ENCODE measurements at places on chromosomes 2 and 18.
A peak's percentile ranks its signal among the peaks of the same experiment; 100 is the strongest.

DNA sequence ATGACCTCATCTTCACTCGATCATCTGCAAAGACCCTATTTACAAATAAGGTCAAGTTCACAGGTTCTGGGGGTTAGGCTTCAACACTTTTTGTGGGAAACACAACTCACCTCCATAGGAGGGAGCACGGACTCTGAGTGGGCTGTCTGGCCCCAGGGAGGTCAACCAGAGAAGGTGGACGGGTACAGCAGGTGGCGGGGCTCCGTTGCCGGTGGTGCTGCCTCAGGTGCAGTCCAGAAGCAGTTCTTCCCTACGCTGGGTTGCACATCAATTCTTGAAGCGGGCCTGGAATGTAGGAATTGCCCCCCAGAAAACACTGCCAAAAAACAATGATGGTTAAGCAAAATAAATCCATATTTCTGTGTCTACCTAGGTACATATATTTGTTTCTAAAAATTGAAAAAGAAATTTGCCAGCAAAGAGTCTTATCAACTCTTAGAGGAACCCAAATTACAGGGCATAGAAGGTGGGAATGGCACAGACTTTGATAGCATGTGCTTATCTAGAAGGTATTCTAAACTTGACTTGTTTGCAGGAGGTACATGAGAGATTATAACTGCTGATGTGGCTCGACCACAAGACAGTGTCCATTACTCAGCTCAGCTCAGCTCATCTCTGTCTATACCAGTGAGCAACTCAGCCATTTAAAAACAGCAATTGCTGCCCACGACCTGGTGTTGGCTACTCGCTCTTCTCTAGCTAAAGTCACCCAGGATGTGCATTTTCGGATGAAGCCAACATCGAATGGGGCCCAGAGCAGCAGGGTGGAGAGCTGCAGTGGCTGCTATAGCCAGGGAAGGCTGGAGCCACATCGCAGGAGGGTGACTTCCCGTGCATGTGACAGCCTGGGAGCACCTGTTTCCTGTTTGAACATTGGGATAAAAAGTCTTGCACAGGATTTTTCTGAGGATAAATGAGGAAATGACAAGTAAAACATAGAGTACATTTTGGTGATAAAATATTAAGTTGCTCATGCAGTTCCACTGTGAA, 128.7 kb downstream of the RNF144A start:
- DNase-seq, result no peak

DNA sequence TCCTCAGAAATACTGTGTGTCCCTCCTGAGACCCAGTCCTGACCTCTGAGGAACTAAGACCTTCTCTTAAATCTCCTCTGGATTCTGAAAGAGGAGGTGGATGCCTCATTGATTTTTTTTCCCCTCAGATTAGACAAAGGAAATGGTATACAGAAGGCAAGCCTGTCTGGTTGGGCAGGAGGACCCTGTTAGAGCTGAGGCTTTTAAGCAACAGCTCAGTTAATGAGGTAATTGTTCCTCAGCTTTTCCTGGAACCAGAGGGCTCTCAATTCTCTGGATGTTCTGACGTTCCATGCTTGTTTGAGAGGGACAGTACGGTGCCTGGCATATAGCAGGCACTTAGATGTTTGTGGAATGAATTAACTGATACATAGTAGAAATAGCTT, 61.7 kb upstream of the MCFD2 start:
- DNase-seq, result no peak

DNA sequence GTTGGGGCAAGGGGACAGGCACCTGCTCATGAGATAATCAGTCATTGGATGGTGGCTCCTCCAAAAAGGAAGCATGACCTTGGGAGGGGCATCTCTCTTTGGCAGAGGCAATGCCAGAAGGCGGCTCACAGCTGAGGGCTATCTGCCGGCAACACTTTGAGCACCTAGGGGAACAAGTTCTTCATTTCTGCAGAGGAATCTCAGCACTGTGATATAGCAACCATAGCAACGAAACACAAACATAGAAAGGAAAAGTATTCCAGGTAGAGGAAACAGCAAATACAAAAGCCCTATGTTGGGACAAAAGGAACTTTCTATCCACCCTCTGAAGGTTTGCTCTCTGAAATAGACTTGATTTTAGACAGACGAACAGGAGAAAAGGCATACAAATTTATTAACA, 89.1 kb upstream of the NEDD4L start:
- no peak for DNase-seq

- peak; percentile 11 for DNase-seq
Measured at GRCh38 chr18:2881840-2882195, 35.0 kb downstream of the EMILIN2 start.

- no peak for DNase-seq
Measured at GRCh38 chr18:59651071-59651470, 46.2 kb downstream of the CCBE1 start.

- DNase-seq, result no peak
Measured at GRCh38 chr2:23430263-23430662, 45.3 kb downstream of the KLHL29 start.

- no peak for DNase-seq
Measured at GRCh38 chr18:51191128-51191717, 6.3 kb downstream of the MEX3C start.

- no peak for DNase-seq
Measured at GRCh38 chr2:124566518-124566970, 541.5 kb downstream of the CNTNAP5 start.

GRCh38 chr2:98854682-98855081, 81.3 kb downstream of the CRACDL start:
- DNase-seq, result no peak

DNA sequence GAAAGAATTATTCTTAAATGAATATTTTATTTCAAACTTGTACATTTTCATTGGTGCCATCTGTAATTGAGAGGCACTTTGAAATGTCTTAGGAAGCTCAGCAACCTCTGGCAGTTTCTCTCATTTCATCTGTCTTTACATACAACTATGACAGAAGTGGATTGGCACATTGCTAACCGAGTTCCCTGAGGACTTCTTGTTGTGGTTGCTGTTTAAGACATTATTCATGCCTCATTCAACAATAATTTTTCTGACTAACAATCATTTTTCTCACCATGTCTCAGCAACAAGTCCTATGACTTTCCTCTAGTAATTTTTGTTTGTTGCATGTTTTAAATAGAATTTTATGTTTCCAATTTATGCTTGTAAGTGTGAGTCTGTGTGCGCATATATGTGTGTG, 284.0 kb upstream of the CWC22 start:
- DNase-seq, result no peak

DNA sequence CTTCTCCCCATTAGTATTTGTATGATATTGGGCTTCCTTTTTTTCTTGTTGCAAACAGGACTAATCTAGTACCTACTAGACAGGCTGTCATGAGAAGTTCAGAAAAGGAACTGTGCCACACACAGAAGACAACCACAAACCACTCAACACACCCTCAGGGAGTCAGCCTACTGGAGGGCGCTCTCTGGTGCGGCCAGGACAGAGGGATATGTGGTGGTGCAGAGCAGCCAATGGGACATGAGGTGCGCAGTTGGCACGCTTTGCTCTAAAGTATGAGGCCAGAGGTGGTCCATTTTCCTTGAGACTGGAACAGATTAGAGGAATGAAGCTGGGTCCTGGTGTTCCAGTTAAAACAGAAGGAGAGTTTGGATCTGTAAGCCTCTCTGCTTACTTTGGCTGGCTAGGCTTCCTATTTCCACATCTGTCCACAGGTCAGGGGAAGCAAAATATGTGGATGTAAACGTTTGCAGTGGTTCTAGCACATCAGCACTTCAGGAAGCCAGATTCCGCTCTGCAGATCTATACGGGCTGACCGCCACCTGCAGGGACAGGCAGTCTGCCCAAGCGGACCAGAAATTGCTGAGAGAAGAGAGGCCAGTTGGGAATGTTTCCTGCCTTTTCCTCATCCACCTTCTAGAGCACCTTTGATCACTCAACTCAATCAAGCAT, 114.1 kb downstream of the GFPT1 start:
- no peak for DNase-seq

- DNase-seq, result no peak
Measured at GRCh38 chr2:74438248-74438647, 3.5 kb downstream of the RTKN start.

DNA sequence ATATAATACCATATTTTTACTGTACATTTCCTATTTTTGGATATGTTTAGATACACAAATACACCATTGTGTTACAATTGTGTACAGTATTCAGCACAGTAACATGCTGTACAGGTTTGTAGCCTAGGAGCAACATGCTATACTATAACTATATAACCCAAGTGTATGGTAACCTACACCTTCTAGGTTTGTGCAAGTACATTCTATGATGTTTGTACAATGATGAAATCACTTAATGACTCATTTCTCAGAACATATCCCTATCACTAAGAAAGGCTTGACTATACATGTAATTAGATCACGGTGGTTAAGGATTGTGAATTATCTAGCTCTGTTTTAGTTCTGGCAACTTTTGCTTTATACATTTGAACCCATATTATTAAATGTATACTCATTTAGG, 31.3 kb downstream of the NPHP1 start:
- no peak for DNase-seq

DNA sequence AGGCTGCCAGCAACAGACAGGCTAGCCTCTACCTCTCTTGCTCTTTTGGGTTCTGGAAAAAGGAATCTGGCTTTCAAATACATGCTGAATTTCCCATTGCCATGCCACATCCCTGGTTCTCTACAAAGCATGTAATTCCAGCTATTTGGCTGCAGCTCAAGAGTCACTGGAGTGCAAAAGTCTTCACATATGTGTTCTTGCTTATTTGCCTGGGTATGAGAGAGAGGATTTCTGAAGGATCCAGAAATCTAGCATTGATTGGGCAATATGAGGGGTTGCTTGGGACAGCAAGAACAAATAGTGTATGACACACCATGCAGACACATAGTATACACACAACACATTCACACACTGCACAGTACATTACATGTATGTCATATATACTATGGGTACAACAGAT, 30.7 kb upstream of the LGALSL start:
- DNase-seq, result no peak

GRCh38 chr2:100800915-100801314, 19.0 kb upstream of the NPAS2 start:
- DNase-seq, result no peak

- DNase-seq, result no peak
Measured at GRCh38 chr2:128499367-128500137, 180.9 kb upstream of the HS6ST1 start.

DNA sequence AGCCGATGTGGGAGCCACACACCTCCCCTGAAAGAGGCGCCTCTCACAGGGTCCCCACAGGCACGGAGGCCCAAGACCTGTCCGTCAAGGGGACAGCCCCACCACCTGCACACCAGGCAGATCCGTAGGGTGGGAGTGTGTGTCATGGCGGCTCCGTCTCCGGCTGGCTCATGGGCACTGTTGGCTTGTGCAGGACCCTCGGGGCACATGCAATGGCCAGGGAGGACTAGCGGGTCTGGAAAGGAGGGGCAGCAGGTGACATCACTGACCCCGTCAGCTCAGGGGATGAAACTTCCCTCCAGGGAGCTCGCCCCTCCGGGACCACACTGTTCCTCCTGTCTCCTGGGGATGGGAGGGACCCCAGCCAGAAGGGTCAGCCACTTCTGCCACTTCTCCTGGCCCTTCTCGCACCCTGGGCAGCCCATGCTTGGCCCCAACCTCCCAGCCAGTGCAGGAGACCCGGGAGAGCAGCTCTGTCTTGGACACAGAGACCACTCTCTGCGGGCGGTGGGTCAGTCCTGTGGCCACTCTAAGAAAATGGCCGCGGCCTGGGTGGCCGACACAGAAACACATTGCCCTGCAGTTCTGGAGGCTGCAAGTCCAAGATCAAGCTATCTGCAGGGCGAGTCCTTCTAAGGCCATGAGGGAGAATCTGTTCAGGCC, 75.1 kb upstream of the TWIST2 start:
- no peak for DNase-seq

DNA sequence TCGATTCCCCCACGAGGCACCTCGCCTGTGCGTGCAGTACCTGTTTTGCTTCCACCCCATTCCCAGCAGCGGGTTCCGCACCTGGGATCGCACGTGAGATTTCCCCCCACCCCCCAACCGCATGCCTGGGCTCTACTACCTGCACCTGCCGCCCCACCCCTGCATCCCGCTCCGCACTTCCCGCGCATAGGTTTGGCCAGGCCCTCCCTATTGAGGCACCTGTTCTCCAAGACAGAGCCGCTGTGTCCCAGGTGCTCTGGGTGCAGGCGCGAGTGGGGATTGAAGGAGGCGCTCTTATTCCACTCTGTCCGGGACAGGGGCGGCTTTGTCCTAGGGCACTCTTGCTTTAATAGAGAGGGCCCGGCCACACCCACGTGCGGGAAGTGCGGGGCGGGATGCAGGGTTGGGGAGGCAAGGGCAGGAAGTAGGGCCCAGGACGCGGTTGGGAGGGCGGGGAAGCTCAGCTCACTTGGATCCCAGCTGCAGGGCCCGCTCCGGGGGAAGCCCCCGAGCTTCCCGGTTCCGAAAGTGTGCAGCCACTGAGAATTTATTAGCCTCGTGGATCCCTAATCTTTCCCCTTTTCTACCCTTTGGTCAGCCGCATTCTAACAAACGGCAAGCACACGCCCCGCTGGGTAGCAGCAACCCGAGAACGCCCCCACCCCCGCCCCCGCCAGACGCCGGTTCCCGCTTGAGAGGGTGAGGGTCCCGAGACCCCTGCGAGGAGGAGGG, 670 bp upstream of the MOCOS start:
- no peak for DNase-seq

DNA sequence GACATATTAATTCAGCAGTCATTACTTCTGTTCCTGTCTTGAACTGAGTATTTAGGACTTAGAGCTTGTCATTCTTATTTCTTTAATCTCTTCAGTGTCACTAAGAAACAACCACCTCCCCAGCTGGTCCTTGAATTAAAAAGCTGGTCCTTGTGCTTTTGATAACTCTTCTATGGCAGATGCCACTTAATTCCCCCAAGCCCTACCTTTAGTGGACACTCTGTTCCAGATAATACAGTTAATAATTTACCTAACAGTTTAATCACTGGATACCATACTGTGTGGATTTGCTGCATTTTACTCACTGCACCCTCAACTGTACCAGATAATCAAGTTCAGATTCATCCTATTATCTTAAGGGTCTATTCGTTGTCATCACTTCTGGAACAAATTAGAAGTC, 73.1 kb downstream of the SKA1 start:
- DNase-seq, result no peak

DNA sequence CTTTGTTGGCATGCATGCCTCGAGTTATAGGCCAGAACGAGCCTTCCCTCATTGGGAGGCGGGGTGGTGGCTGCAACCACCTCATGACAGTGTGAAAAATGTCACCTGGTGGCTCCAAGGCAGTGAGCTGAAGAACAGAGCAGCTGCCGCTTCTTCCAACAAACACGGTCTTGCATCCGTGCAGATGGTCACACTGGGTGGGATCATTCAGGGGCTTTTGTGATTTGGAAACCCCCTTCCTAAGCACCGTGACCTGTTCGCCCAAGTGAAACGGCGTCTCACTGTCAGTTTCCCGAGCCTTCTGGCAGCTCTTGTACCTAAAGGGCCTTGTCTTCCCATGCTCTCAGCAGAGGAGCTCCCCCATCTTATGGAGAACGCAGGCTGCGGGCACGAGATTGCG, 159.7 kb downstream of the NAPG start:
- DNase-seq, result no peak

- no peak for DNase-seq
Measured at GRCh38 chr2:207229161-207229560, 63.4 kb upstream of the KLF7 start.

GRCh38 chr2:157735532-157735931, 106.9 kb upstream of the ACVR1C start:
- DNase-seq, result no peak

GRCh38 chr2:8628866-8629209, 53.0 kb upstream of the ID2 start:
- DNase-seq, result no peak

Data from activated T-helper 9 cell treated with anti-CD3 and anti-CD28 coated beads, Interleukin-2, amount 50 U/mL, for 16 hours (primary cell).